Tongue (tissue), 3 donors: ENCODE measurements at places on chromosomes 6 and 20.
A peak's percentile ranks its signal among the peaks of the same experiment; 100 is the strongest.

DNA sequence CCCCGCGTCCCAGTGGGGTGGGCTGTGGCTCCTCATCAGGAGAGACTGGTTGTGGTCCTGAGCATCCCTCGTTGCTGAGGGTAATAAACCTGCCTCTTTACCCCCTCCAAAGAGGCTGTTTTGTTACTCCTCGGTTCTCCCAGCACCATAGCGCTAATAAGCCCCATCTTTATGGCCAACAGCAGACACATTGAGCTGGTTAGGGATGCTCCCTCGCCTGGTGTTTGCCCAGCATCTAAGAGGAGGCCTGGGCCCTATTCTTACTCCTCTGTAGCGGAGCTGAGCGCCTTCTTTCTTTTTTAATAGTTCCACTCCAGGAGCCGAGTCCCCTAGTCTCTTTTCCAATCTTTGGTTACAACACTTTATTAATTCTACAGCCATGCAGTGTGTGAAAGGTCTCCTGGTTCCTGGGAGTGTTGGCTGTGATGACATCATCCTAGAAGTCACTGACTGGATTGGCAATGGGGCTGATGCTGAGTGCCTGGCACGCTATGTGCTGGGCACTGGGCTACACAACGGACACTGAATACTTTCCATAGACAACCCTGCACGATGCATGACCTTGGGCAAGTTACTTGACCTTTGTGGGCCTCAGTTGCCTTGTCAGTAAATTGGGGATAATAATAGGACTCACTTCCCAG, 50.6 kb upstream of the CCDC167 start:
- DNase-seq: no peak

GRCh38 chr6:16190214-16190613, 48.2 kb upstream of the GMPR start:
- no peak for DNase-seq

- DNase-seq: peak; percentile 83
These were observed 13.8 kb downstream of the CCN5 start for GRCh38 chr20:44728801-44729443.

DNA sequence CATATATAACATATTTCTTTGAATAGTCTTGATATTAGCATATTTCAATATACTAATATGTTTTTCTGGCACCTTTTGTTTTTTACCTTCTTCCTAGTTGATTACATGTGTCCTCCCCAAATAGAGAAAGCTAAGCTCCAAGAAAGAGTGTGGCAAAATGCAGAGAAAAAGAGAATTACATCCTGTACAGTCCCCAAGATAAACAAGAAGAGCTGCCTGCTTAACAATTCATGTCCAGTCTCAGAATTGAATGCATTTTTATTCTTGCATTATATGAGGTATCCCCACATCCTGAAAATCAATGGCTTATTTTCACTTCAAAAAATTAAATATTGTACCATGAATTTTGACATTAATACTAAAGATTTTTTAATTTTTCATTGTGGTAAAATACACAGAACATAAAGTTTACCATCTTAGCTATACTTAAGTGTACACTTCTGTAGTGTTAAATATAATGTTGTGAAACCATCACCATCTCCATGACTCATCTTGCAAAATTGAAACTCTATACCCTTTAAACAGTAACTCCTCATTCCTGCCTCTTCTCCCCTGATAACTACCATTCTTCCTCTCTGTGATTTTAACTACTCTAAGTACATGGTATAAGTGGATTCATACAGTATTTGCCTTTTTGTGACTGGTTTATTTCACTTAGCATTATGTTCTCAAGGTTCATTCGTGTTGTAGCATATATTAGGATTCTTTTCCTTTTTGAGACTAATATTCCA, 490.3 kb downstream of the COL12A1 start:
- no peak for DNase-seq

DNA sequence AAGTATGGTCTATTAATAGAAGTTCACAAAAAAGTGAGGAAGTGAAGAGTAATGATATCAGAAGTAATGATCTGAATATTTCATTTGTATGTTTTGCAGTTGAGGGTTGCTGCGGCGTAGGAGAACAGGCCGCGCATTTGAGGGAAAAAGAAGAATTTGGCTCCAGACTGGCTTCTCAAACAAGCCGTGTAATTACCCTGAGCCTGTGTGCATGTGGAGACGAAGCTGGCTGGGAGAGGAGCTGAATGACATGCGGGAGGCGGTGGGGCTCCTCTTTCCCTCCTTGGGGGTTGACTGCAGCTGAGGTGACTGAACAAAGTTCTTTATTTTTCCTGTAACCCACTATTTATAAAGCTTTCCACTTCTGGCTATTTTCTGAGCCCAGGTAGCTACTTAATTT, 115.5 kb upstream of the AFDN start:
- DNase-seq: peak; percentile 79

DNA sequence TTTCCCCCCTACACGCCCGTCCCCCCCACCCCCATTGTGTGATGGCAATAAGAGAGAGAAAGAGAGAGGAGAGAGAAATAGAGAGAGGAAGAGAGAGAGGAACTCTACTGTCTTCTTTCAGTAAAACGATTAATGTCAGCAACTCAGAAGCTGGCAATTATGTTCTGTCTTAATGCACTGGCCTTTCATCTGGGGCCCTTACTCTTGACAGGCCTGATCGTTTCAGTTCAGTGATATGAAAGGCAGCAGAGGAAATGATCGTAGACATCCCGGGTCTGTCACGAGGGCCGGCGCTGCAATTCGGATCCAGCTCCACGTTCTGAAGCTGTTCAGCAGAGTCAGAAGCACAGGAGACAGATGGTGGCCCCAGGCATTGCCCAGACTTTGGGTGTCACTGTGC, 308.9 kb downstream of the ZNF217 start:
- DNase-seq: no peak

GRCh38 chr20:38113401-38114325, 51.4 kb downstream of the TGM2 start:
- peak; percentile 53 for DNase-seq

GRCh38 chr6:5680095-5680494, 326.6 kb downstream of the NRN1 start:
- DNase-seq: no peak

DNA sequence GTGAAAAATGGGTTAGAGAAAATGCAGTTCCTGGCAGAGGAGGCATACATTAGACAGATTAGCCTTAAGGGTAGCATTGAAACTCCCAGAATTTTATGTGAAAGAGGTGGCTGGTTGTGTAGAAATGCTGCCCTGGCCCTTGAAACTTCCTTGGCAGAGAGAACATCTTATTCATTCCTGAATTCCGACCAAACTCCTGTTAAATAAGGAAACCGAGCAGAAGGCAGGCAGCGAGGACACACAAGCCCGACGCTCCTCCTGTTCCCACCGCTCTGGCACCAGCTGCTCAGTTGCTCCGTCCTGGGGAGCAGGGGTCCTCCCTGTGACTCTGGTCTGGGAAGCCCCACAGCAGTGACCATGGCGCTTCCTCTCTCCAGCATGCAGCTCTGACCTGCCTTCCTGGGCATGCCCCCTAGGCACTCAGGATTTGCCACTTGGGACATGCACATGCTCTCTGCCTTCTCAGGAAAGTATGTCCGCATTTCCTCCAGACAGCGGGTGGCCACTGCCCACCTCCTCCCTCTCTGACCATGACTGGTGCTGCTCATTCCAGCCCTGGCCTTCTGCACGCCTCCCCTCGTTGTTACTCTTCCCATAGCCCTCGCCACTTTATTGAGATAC, 35.2 kb upstream of the CLDN20 start:
- DNase-seq: no peak

- peak; percentile 84 for DNase-seq
These were observed 128.5 kb upstream of the CDYL start for GRCh38 chr6:4647414-4648365.

DNA sequence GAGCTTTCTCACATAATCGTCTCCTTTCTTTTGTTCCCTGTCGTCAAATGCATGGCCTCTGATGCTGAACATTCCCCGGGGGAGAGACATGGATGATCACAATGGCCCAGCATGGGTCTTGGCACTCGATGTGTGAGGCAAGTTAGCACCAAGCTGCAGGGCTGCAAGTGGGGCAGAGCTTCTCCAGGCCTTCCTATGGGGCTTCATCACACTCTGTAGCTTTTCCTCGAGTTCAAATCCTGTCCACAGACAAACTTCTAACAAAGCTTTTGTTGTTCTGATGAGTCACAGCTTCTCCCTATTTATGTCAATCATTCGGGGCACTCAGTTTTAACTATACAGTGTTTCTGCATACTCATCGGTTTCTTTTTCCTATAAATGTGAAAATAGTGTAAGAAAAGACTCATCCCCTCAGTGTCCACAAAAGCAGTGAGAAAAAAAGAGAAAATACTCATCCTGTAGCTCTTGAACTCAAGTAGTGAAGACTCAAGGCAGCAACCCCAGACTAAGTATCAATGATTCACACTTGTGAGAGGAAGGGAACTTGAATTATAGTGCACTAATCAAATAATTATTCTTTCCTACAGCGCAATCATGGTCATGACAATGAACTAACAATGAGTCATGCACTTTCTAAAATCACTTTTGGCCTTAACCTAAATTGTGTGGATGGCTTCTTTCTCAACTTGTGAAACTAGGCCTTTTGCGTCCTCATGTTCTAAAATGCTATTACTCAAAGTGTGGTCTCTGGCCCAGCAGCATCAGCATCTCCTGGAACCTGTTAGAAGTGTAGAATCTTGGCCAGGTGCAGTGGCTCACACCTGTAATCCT, 68.4 kb upstream of the NOX3 start:
- DNase-seq: no peak

- DNase-seq: no peak
These were observed 497.1 kb downstream of the CD83 start for GRCh38 chr6:14614631-14615030.

GRCh38 chr6:144993870-144994269, 708.7 kb downstream of the UTRN start:
- DNase-seq: no peak

DNA sequence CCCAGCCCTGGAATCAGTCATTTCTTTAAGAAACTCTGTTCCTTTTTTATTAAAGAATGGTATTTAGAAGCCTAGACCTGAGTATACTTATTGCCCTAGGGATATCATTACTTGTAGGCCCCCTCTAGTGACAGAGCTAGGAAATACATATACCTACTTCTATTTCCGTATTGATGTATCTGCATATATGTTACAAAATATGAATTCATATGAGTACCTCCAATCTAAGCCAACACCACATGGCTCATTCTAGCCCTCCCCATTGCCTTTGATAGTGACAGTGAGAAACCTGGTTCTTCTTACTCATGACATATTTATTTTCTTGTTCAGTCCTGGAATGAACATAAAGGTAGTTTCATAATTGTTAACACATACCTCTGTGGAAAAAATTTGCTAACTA, 137.2 kb downstream of the FARS2 start:
- peak; percentile 19 for DNase-seq

DNA sequence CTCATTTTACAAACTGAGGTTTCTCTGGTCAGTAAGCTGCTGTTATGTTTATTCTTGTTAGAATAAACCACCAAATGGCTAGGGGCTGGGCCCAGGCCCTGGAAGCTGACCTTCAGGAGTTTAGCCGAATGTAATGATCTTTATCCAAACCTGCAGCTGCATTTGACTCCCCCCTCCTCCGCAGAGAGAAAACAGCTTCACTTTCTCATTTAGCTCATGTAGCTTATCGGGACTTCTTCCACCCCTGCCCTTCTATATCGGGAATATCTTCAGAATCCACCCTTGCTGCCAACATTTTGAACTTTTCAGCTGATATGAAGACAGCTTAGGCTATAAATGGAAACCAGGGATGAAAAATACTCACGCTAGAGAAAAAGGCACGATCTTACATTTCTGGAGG, 102.6 kb downstream of the ZMYND8 start:
- DNase-seq: no peak

DNA sequence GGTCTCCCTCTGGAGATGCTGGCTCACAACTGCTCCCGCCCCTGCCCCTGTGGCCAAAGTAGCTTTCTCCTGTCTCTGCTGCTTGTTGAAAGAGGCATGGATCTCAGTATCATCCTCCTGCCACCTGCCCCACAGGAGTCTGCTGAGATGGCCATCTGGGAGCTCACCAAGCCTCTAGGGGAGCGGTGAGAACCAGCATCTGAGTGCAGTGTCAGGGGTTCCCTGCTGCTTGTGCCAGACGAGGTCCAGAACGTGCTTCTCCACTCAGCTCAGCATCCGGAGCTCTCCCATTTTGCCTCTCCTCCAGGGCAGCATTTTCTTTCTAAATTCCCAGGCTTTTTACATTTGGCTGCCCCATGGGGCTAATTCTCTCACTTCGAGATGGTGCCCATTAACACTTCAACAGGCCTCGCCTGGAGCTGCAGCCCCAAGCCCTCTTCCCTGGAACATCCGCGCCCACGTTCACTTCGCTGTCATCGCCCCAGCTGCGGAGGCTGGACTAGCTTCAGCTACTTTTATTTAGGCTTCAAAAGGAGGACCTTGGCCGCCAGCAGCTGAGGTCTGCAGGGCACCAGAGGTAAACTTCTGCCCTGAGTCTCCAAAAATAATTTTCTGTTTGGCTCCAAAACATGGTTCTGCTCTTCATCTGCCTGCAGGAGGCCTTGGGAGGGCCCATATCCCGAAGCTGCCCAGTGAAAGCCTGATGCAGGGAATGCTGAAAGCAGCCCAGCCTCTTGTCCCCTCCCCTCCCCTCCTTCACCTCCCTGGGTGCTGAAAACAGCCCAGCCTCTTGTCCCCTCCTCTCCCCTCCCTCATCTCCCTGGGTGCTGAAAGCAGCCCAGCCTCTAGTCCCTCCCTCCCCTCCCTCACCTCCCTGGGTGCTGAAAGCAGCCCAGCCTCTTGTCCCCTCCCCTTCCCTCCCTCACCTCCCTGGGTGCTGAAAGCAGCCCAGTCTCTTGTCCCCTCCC, 25.2 kb upstream of the MLN start:
- DNase-seq: peak; percentile 35

- no peak for DNase-seq
These were observed 250.8 kb downstream of the CDH26 start for GRCh38 chr20:60209048-60209447.

- DNase-seq: peak; percentile 74
These were observed 247.9 kb downstream of the RFPL4B start for GRCh38 chr6:112594886-112595594.

DNA sequence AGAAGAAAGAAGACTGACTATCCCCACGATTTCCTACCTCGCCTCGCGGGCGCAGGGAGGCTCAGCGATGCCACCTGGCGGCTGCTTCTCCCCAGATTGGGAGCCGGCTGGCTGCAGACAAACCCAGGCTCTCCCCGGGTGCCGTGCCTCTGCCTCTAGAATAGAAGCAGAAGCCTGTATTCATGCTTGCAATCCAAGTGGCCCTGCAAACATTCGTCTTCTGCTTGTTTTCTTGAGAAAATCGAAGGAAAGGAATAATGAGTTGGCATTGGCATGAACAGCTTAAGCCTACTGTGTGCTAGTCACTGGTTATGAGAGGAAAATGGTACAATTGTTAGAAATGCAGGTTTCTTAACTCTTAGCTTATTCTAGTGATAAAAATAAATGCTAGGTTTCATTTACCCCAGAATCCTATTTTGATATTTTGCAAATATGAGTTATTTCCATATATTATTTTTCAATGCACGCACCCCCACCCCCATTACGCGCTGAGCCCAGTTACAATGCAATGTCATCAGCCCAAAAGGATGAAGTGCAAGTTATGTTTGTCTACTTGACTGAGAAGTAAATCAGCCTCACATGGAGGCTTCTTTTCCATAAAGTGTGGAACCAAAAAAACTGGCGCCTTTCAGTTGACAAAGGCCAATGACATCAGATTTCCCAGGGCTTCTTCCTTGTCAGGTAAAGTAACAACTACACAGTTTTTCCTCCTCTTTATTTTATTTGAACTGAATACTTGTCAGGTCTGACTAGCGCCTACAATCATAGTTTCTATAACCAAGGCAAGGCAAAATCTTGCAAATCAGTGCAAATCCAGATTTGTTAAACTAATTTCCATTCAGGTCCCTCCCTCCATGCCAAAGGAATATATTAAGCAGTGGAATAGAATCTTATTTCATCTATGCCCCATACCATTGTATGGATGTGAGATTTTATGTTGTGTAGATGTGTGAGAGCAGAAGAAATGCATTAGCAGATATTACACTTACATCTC, 3.9 kb upstream of the SOX4 start:
- DNase-seq: peak; percentile 97
